ENCODE measurements at places on chromosomes 7 and 10. TPM values are rescaled to one million over a fixed set of nuclear protein-coding genes. Genes with fewer than 3 reads are reported as not detected.

DNA sequence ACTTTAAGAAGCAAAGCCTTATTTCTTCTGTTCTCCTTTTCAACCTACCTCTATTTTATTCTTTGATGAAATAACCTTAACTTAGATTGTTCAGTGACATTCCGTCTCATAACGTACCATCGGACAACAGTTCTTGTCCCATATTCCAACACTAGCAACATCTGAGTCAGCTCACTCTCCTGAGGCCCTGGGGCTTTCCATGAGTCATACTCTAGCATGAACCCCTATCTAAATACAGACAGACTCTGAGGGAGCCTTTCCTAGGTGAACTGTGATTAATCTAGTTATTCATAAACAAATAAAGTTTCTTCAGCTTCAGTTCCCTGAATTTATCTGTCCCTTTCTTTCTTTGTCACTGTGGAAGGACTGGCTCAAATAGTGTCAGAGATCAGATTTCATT, 168.7 kb upstream of the LYZL1 start:
- DNase-seq = no peak

The CALCR gene
- total RNA-seq = not detected

- peak; percentile 96 for DNase-seq
These were observed at the start of gene MICALL2 for GRCh38 chr7:1458683-1459511. Gene MICALL2 (minus strand): TSS chr7:1459470. CDS start chr7:1459326, 144 bp downstream.

DNA sequence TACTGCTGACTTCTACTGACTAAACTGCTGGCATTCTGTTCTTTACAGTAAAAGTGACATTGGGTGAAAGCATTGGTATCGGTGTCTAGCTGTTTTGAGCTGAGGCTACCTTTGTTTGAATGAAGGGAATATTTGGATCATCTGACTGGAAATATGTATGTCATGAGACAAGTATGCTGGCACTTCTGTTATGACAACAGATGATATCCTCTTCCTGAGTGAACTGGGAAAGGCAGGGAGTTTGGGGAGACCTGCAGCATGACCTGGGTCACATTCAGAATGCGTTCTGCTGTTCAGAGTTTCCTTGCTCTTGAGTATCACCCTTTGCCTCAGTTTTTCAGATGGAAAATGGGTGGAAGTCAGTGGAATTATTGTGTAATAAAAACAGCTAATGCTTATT, 81.8 kb downstream of the PLCE1 start:
- no peak for DNase-seq

Data from aorta (tissue), 5 donors.